ENCODE measurements at places on chromosomes 4 and X. TPM values are rescaled to one million over a fixed set of nuclear protein-coding genes. Genes with fewer than 3 reads are reported as not detected.
A peak's percentile ranks its signal among the peaks of the same experiment; 100 is the strongest.

- H3K36me3 ChIP-seq = no peaks in the 10 kb centered on the region
- no peak overlapping the region for H3K27ac ChIP-seq
- peak; percentile 3 for DNase-seq
- H3K4me3 ChIP-seq = no peak overlapping the region
These were observed 51.5 kb upstream of the BTC start for GRCh38 chr4:74845834-74846233.

DNA sequence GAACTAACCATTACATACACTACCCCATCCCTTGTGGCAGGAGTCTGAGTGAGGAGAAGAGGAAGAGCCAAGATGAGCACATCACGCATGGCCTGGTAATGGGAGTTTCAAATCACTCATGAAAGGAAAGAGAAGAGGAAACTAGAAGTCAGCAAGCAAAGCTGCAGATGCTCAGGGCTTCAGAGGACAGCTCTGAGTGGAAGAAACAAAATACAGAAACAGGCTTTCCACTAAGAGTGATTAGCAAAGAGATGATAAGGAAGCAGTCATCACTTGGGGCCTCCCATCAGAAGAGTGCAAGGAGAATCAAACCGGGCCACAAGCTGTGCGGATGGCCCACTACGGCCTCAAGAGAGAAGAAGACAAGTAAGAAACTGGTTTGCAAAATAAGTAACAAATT lies 25.6 kb downstream of the KDR start:
- H3K4me3 ChIP-seq = no peak overlapping the region
- DNase-seq = no peak
- H3K4me1 ChIP-seq = no peaks in the 10 kb centered on the region
- H3K27ac ChIP-seq = no peak overlapping the region
- H3K36me3 ChIP-seq = no peaks in the 10 kb centered on the region

- peaks cover 7% of the 10 kb centered on the region for H3K27me3 ChIP-seq
- H3K4me1 ChIP-seq = no peaks in the 10 kb centered on the region
- H3K27ac ChIP-seq = no peak overlapping the region
- no peak for DNase-seq
- no peaks in the 10 kb centered on the region for H3K36me3 ChIP-seq
- H3K4me3 ChIP-seq = no peak overlapping the region
These were observed 25.4 kb downstream of the SORCS2 start for GRCh38 chr4:7217474-7218321.

- no peaks in the 10 kb centered on the region for H3K36me3 ChIP-seq
- H3K4me3 ChIP-seq = no peak overlapping the region
- no peak for DNase-seq
- H3K27me3 ChIP-seq = peaks cover 2% of the 10 kb centered on the region
- peaks cover 11% of the 10 kb centered on the region for H3K4me1 ChIP-seq
These were observed 53.1 kb upstream of the SPRY1 start for GRCh38 chr4:123343400-123344041.

DNA sequence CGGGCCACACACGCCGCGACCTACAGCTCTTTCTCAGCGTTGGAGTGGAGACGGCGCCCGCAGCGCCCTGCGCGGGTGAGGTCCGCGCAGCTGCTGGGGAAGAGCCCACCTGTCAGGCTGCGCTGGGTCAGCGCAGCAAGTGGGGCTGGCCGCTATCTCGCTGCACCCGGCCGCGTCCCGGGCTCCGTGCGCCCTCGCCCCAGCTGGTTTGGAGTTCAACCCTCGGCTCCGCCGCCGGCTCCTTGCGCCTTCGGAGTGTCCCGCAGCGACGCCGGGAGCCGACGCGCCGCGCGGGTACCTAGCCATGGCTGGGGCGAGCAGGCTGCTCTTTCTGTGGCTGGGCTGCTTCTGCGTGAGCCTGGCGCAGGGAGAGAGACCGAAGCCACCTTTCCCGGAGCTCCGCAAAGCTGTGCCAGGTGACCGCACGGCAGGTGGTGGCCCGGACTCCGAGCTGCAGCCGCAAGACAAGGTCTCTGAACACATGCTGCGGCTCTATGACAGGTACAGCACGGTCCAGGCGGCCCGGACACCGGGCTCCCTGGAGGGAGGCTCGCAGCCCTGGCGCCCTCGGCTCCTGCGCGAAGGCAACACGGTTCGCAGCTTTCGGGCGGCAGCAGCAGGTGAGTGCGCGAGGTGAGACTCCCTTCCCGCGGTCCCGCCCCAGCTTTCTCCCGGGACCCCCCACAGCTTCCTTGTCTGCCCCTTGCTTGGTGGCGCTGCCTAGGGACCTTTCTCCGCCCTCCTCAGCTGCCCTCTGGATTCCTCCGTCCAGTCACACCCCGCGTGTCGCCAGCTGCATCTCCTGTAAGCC lies 678 bp downstream of the BMP3 start:
- no peak overlapping the region for H3K27ac ChIP-seq
- H3K36me3 ChIP-seq = no peaks in the 10 kb centered on the region
- H3K4me3 ChIP-seq = peak overlapping the region; percentile 58
- peak; percentile 72 for DNase-seq
- peaks cover 60% of the 10 kb centered on the region for H3K27me3 ChIP-seq

DNA sequence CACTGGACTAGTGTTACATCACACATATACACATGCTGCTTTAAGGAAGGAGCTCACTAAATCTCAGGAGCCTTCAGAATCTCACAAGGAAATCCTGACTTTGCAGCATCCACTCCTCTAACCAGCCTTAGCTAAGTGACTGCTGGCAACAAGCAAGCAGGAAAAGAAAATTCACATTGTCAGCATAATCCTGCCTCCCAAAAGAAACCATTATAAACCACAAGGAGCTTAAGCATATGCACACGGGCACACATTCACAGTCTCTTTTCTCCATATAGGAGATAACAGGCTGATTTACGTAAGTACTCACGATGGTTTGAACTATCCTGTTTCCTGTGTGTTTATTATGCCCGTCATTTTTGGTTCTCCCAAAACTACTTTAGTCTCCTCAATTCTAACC lies 136.3 kb downstream of the TMEM144 start:
- H3K27me3 ChIP-seq = no peaks in the 10 kb centered on the region
- H3K4me3 ChIP-seq = no peak overlapping the region
- no peak for DNase-seq

The NAP1L3 gene
- total RNA-seq = 14.1 TPM

- DNase-seq = no peak
- H3K4me1 ChIP-seq = no peaks in the 10 kb centered on the region
- peaks cover 43% of the 10 kb centered on the region for H3K27me3 ChIP-seq
- H3K36me3 ChIP-seq = no peaks in the 10 kb centered on the region
These were observed 6.5 kb upstream of the PAQR3 start for GRCh38 chr4:78945651-78946179.

The SPIN2A gene
- 0.59 TPM for total RNA-seq

DNA sequence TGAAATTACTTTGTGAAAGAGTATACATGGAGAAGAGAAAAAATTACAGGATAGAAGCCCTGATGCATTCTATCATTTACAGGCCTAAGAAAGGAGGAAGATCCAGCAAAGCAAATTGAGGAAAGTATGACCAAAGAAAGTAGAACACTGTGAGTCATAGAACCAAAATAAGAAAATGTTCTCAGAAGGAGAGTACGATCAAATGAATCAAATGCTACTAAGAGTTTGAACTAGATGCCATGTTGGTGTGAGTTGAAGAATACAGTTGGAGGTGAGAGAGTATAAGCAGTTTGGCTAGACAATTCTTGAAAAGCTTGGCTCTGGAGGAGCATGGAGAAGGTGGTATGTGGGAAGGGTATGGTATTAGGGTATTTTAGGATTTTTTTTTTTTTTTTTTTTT lies 161.8 kb downstream of the RPA4 start:
- no peak overlapping the region for H3K27ac ChIP-seq
- no peaks in the 10 kb centered on the region for H3K27me3 ChIP-seq
- no peaks in the 10 kb centered on the region for H3K36me3 ChIP-seq

GRCh38 chr4:84968925-84969324 lies 2.4 kb upstream of the WDFY3 start:
- peaks cover 12% of the 10 kb centered on the region for H3K4me1 ChIP-seq
- DNase-seq = no peak
- no peak overlapping the region for H3K4me3 ChIP-seq
- no peaks in the 10 kb centered on the region for H3K36me3 ChIP-seq
- no peak overlapping the region for H3K27ac ChIP-seq
- H3K27me3 ChIP-seq = no peaks in the 10 kb centered on the region

GRCh38 chr4:86630629-86631028 lies 36.5 kb downstream of the PTPN13 start:
- no peaks in the 10 kb centered on the region for H3K36me3 ChIP-seq
- no peaks in the 10 kb centered on the region for H3K27me3 ChIP-seq
- no peak overlapping the region for H3K4me3 ChIP-seq
- H3K27ac ChIP-seq = no peak overlapping the region

- no peaks in the 10 kb centered on the region for H3K36me3 ChIP-seq
- peaks cover 11% of the 10 kb centered on the region for H3K4me1 ChIP-seq
- H3K4me3 ChIP-seq = no peak overlapping the region
- H3K27ac ChIP-seq = peak overlapping the region; percentile 73
These were observed 127.6 kb upstream of the SH3RF1 start for GRCh38 chr4:169398316-169398715.

DNA sequence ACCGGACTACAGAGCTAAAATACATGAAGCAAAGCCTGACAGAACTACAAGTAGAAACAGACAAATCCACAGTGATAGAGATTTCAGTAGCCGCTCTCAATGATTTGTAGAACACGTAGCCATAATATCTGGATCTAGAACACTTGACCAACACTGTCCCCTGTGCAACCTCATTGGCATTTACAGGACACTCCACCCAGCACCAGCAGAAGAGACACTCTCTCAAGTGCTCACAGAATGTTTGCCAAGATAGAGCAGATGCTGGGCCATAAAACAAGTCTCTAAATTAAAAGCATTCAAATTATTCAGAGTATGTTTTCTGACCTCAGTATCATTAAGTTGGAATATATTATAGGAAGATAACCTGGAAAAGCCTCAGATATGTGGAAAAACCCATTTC lies 21.7 kb downstream of the HTT start:
- DNase-seq = no peak
- H3K4me1 ChIP-seq = no peaks in the 10 kb centered on the region
- no peaks in the 10 kb centered on the region for H3K27me3 ChIP-seq
- H3K27ac ChIP-seq = no peak overlapping the region
- peaks cover 19% of the 10 kb centered on the region for H3K36me3 ChIP-seq

GRCh38 chr4:2591189-2591588 lies 54.7 kb downstream of the FAM193A start:
- peaks cover 5% of the 10 kb centered on the region for H3K4me1 ChIP-seq
- no peaks in the 10 kb centered on the region for H3K36me3 ChIP-seq
- H3K4me3 ChIP-seq = no peak overlapping the region

DNA sequence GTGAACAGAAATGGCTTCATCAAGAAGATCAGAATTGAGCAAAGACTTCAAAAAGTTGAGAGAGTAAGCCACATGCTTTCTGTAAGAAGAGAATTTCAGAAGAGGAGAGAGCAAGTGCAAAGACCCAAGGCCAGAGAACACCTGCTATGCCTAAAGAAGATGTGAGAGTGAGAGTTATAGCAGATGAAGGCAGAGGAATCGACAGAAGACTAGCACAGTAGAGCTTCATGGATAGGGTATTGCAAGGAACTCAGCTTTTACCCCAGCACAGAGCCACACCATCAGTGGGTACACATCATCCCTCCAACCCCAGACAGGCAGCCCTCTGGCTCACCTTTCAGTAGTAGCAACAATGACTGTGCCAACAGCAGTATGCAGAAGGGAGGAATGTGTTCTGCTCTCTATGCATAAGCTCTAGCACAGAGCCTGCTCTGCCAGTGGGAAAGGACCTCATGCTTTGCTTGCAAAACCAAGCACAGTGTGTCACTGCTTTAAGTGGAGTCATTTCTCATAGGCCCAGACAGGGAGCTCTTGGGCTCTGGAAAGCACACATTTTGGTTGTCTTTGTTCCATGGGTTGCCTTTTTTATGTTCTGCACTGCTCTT lies 318.6 kb downstream of the NAF1 start:
- H3K36me3 ChIP-seq = no peaks in the 10 kb centered on the region
- no peaks in the 10 kb centered on the region for H3K4me1 ChIP-seq
- DNase-seq = no peak
- H3K27ac ChIP-seq = no peak overlapping the region
- H3K27me3 ChIP-seq = no peaks in the 10 kb centered on the region
